MG63 (cell line): ENCODE measurements at places on chromosomes 5 and 9.

GRCh38 chr9:136014924-136015633 is 53.9 kb upstream of the UBAC1 start:
- no peak for DNase-seq

GRCh38 chr9:8817335-8817734 is 1017.8 kb upstream of the DMAC1 start:
- DNase-seq = no peak

- peak; percentile 91 for DNase-seq
Observed at GRCh38 chr5:14142827-14143545, at the start of gene TRIO. TRIO (plus strand) TSS chr5:14143342; CDS start chr5:14143726, 384 bp downstream.

GRCh38 chr9:107584186-107584585 is 94.6 kb upstream of the KLF4 start:
- DNase-seq = no peak

DNA sequence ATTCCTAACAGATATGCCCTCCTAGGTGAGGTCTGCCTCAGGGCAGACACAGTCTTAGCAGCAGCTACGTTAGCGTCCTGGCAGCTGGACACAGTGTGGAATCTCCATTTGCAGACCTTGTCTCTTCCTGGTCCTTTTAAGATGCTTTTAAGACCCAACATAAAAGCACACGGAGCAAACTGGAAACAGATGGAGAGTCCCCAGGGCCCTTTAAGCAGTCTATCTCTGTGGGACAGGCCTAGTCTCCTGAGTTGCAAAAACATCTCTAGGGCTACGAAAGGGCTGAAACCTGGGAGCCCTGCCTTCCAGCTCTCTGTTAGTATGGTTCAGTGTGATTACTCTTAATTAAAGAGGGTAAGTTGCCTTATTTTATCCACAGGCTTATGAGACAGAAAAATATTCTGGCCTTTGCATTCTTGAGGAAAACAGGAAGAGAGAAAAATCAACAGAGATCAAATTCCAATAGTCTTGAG is 66.0 kb upstream of the GNA14 start:
- DNase-seq = no peak

DNA sequence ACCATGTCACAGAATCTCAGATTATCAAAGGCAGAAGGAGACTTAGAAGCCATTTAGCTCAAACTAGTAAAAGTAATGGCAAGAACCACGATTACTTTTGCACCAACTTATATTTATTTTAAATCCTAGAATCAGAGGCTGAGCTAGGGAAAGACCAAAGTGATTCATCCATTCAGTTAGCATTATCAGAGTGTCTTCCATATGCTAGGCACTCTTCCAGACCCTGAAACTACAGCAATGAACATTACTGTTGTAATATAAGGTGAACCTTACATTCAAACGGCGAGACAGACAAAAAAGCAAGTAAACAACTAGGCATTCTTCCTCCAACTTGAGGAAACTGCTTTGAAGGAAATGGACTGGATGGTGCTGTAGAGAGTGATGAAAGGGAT is 7.9 kb downstream of the PDE6A start:
- no peak for DNase-seq

DNA sequence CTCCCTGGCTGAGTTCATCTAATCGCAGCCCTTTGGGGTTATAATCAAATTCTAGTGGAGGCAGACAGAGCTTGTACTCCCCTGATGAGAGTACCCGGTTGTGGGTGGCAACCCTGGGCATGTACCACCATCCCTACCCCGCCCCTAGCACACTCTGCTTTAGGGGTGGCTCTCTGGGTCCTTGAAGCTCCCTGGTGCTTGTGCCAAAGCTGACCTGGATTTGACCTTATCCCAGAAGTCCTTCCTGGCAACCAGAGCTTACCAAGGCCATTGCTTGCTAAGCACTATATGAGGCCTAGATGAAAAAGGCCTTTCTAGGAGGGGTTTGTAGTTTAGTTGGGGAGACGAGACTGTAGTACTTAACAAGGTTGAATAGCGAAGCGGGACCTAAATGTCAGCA is 72.2 kb downstream of the RGS3 start:
- no peak for DNase-seq

DNA sequence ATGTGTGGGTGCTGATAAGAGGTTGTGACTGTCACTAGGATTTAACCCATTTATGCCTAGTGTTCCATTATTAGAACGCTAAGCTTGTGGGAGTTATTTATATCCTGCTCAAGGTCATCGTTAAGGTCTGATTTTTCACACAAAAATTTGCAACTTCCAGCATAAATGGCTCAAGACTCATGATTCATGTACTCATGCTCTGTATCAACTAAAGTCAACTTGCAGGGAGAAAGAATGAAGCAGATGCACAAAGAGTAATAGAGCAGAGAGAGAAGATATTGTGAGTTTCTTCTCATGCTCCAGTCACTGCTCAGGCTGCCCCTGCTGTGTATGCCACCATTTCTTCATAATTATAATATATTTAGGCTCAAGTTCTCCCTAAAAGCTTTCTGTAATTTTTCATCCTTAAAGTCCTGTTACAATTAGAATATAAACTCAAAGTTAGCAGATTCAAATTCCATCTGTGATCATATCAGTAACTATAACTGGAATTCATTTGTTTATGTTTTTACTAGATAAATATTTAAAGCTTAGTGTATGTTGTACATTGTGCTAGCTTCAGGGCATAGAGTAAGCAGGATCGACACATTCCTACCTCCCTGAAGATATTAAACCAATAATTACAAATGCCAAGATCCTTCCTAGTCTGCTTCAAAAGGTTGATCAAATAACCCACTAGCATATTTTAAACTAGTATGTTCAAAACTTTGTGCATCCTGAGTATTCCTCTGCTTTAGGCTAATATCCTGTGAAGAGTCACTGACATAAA is 136.7 kb downstream of the NUDT12 start:
- DNase-seq = no peak

DNA sequence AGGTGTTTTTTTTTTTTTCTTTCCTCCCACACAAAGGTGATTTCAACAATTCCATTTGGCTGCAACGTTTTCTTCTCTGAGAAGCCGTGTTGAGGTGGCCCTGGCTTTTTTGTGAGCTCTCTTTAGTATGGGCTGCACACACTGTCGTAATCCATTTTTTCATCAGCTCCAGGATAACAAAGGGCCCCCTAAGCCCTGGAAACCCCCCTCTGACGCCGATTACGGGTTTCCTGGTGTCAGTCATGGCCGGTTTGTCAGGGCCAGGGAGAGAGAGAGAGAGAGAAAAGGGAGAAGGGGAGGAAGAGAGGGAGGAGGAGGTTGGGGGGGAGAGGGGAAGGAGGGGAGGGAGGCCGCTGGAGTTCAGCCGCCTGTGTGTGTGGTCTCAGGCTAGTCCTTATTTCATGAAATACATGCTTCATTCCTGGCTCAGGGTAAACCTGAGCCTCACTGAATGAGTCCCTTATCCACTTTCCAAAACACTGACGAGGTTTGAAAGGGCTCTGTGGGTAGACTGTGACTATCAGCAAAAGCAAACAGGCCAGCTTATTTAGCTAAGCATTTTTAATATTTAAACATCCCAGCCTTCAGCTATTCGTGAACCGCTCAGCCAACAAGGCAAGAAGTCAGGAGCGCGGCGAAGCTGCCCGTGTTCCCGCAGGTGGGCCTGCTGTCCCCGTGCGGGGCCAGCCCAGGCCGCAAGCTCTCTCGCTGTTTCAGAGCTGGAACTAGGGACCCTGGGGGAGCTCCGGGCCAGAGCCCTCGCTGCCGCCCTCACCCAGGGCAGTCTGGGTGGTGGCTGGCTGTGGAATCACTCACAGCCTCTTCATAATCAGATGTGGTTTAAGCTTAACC is 172.8 kb downstream of the ERCC6L2 start:
- DNase-seq = no peak

GRCh38 chr5:7078101-7078500 is 317.8 kb upstream of the ADCY2 start:
- no peak for DNase-seq

DNA sequence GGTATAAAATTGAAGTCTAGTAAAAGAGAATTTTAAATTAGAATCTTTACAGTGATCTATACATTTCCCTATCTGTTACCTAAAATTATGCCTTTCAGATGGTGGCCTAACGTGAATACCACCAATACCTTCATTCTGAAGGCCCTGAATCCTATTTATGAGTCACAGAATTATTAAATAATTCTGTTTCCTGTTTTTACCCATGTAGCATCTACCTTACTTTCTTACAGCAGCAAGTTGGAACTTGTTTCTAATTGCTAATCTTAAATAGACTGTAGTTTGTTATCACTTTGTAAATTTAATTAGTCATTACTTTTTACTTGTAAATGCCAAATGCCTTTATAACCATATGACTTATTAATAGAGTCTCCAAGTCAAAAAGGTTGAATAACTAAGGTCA is 135.0 kb downstream of the PDE4D start:
- no peak for DNase-seq

GRCh38 chr9:15403155-15403554 is 19.5 kb upstream of the SNAPC3 start:
- peak; percentile 44 for DNase-seq

- no peak for DNase-seq
Observed at GRCh38 chr9:13967438-13967837, 346.5 kb downstream of the NFIB start.

- DNase-seq = no peak
Observed at GRCh38 chr5:416636-416960, 26.4 kb upstream of the EXOC3 start.

- DNase-seq = no peak
Observed at GRCh38 chr9:7960320-7961050, 160.9 kb upstream of the DMAC1 start.

GRCh38 chr5:53362521-53362941 is 117.9 kb upstream of the FST start:
- peak; percentile 75 for DNase-seq

DNA sequence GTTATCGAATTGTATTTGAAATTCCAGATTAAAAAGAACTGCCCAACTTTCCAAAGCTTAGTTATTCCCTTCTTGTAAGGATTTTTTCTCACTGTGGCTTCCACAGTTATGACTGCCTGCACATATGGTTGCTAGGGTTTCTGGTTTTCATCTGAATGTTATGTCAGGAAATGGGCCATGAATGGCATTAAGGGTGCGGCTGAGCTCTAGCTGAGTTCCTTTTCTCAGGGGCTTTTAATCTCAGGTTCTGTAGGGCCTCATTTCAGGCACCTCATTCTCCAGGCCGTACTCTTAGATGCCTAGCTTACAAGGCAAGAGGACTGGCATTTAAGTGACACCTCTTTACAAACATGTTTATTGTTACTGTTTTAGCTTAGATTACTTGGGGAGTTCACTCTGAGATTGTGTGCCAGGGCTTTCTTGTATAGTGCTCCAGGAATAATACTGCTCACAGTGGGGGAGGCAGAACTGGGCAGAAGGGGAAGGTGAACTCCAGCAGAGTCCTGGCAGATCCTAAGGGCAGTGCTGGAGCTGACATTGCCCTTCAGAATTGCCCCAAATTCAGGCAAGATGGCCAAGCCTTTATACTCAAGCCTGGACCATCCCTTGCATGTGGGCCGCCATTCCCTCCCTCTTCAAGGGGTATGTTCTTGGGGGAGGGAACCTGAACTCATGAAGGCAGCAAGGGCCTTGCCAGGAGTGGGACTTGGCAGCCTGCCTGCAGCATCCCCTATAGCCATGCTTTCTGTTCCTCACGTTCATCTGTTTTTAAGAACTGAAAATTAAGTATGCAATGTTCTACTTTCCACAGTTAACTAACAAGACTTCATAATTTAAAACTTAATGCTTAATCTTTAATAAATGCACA is 111.5 kb downstream of the KDM4C start:
- DNase-seq = peak; percentile 41

DNA sequence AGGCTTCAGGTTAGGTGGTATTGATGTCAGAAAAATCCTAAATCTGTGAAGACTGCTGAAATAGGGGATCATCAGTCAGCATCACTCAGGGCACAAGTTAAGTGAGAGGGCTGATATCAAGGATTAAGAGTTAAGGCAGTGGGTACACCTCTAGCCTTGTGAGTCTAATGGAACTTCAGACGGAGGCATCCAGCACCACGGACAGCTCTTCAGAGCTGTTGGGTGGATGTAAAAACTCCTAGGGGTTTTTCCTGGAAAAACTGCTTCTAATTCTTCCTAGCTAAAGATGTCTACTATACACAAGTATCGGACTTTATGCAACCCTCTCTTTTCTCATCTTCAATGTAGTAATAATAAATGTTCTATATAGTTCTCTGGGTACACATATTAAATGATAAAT is 165.9 kb downstream of the SH3GL2 start:
- DNase-seq = peak; percentile 8

GRCh38 chr5:77935506-77936364 is 159.6 kb upstream of the TBCA start:
- DNase-seq = peak; percentile 72

DNA sequence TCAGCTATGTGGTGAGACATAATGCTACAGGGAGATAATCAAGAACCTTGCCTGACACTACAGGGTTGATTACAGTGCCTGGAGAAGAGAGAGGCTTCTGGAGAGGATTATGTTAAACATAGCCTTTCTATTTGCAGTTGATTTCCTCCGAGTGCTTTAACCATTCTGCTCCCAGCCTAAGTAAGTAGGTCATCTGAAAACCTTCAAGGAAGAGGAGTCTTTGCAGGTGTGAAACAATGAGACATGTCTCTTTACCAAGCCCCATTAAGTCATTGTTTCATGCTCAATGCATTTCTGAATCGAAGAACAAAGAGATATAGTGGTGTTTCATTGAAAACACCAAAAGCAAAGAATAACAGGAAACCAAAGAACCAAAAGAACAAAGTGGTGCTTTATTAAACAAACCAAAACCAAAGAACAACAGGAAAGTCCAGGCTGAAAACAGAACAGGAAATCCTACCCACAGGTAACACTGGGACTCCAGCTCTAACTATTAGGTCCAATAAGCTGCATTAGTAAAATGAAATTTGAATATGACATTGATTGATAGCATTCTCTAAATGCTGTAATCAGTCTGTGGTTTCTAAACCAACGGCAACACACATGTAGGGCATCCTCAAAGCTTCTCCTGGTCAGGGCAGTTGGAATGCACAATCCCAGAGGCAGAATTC is 113.3 kb upstream of the SPATA31D4 start:
- no peak for DNase-seq

GRCh38 chr9:128428644-128429512 is 8.2 kb downstream of the CERCAM start:
- DNase-seq = no peak

- DNase-seq = no peak
Observed at GRCh38 chr9:72313507-72313906, 51.5 kb downstream of the ZFAND5 start.

- peak; percentile 50 for DNase-seq
Observed at GRCh38 chr9:97906236-97906831, 16.0 kb downstream of the TRMO start.

DNA sequence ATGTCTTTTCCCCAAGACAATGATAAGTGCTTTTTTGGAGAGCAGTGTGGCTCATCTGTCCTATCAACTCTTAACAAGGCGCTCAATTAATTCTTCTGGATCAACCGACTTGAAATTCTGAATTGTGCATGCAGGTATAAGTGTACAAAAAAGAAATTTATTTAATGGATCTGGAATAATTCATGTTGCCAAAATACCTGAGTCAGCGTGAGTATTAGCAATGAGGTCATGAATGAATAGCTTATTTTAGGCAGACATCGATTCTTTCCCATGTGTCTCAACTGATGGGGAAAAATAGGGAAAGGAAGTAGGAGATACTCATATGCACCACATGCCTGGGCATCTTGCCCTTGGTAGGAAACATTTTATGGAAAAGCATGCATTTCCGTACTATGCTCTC is 68.0 kb downstream of the C6 start:
- no peak for DNase-seq

- DNase-seq = peak; percentile 43
Observed at GRCh38 chr5:135335031-135335828, 63.8 kb downstream of the MACROH2A1 start.

- DNase-seq = no peak
Observed at GRCh38 chr5:114191441-114191840, 170.4 kb upstream of the KCNN2 start.
